ENCODE measurements at places on chromosomes 2 and 18.
A peak's percentile ranks its signal among the peaks of the same experiment; 100 is the strongest.

GRCh38 chr2:136751406-136751805 is 13.9 kb upstream of the THSD7B start:
- no peak for DNase-seq

DNA sequence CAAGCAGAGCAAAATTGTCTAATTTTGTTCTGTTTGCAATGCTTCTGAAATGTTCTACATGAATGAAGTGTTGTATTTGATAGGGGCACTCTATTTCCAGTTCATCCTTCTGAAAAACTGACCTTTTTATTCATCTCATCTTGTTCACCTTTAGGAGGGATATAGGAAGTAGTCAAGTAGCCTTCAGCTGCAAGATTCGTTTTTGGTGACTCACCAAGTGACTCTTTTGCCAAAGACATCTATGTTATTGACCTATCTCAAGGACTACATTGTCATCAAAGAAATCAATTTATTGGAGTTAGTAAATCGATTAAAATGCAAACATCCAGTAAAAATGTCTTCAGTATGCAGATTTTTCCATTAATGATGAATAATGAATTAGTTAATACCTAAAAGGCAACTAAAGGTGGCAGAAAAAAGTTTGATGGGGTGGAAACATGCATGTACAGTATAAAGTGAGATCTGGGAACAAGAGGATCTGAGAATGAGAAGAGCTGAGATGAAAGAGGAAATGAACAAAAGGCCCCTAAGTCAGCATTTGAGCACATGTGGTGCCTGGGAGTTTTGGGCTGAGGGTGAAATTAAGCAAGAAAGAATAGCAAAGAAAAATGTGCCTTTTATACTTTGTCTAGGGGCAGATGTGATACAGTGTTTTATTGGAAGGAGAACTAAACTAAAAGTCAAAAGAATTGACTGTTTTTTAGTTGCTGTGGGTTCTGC is 255.1 kb upstream of the LINC00305 start:
- no peak for DNase-seq

GRCh38 chr2:37984589-37984988 is 59.5 kb downstream of the RMDN2 start:
- DNase-seq, result no peak

- DNase-seq, result no peak
Measured at GRCh38 chr2:1742681-1743395, 1.5 kb downstream of the PXDN start.

DNA sequence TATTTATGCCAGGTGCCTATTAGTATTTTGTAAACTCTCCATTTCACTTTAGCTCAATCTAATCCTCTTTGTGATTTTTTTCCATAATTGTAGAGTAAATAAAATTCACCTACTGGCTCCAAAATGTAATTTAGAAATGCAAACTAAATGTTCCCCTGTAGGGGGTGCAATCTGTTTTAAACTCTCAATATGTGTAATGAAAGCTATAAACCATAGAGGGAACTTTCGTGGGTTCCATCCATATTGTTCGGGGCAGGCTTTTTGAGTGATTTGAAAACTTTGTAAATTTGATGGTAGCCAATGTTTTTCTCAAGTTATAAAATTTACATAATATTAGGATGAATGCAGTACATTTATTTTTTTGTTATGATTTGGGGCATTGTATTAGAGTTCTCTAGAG is 49.4 kb downstream of the TSPYL6 start:
- DNase-seq, result peak; percentile 4

- DNase-seq, result no peak
Measured at GRCh38 chr2:30122362-30122761, 24.4 kb upstream of the YPEL5 start.

GRCh38 chr2:236054621-236055305 is 113.4 kb downstream of the GBX2 start:
- no peak for DNase-seq

GRCh38 chr2:76251342-76251741 is 540.6 kb upstream of the GCFC2 start:
- DNase-seq, result no peak

DNA sequence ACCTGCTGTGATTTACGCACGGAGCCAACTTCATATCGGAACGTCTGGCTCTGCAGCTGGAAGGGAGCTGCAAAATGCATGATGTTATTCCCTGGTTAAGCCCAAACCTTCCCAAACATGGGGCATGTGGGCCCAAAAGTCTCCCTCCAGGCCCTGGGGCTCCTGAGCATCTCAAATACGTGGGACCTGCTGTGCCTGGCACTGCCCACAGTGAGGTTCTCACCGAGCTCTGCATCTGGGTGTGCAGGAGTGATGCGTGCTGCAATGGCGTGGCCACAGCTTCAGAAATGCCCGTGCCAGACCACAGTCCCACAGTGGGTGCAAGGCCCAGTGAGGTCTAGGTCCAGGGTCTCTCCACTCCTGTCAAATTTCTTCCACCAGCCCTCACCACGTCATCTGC is 503.3 kb downstream of the EIPR1 start:
- no peak for DNase-seq
